ENCODE measurements at places on chromosomes 2 and 18.

- no peak for DNase-seq
These were observed 68.3 kb downstream of the TET3 start for GRCh38 chr2:74052732-74053710.

DNA sequence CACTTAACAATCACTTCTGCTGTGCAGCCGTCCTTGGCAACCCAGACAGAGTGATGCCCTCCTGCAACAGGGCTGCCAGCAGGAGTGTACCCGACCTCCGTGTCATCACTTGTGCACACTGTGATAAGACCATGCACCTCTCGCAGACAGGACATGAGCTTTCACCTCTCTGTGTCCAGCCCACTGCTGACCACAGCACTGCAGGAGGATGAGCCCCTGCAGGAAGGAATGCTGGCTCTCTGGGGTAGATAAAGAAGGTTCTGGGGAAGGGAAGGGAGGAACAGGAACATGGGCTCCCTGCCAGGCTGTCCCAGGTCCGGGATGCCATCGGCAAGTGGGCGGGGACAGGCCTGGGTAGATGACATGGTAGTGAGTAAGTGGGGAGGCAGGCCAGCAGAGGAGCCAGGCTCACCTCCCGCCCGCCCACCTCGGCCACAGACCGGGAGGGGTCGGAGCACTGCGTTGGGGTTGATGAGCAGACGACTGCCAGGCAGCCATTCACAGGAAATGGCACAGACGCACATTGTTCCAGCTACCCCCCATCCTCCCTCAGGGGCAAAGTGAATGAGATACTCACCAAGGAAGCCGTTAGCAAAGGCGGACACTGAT, 18.6 kb upstream of the COL6A3 start:
- no peak for DNase-seq

DNA sequence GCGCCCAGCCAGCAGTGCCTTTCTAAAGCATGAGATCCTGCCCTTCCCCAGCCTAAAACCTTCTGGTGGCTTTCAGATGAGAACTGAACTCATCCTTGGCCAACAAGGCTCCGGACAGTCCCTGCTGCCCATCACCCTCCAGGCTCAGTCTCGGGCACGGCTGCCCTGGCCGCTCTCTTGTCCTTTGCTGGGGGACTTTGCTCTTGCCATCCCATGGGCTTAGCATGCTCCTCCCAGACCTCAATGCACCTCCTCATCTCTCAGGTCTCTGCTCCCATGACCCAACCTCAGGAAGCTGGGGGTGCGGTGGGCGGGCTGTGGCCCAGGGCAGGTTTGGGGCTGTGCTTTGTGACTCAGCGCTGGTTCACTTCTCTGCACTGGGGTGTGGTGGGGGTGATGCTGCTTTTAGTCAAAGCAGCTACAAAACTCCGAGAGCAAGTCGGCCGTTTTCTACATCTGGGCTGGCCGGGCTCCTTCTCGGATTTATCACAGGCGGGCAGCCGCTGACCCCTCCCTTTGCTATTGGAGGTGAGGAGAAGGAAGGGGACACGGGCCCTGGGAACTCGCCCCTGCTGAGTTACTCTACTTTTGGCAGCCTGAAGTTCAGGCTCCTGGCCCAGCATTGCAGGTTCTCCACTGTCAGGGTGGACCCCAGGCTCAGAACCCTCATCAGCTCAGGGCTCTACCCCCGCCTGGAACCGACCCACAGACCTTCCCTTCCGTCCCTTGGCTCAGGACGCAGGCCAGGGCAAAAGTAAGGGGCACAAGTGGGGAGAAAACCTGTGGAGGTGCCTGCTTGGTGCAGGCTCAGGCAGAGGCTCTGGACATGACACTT, 90.6 kb upstream of the TAF1B start:
- DNase-seq: no peak

DNA sequence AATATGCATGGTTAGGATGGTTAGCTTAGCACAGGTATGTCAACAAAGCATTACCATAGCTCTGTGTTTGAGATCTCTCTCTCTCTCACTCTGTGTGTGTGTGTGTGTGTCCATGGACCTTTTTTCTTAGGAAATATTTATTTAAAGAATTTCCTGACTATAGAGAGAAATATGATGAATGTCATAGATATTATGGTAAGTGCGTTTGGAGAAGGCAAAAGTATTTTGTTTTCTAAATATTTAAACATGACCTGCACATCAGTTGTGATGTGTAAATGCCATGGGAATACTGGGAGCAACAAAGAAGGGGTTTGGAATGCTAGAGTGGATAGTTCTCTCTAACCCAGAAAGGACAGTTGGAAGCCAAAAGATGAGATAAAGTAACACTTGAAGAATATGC, 3.9 kb upstream of the TMEM178A start:
- no peak for DNase-seq

GRCh38 chr2:215722986-215723630, 287.2 kb upstream of the FN1 start:
- DNase-seq: no peak

- no peak for DNase-seq
These were observed 8.8 kb downstream of the PLCL1 start for GRCh38 chr2:197813093-197813787.

- DNase-seq: no peak
These were observed 594.8 kb upstream of the ZEB2 start for GRCh38 chr2:145114726-145115125.

- DNase-seq: no peak
These were observed 14.6 kb downstream of the CLASP1 start for GRCh38 chr2:121634354-121635307.

- DNase-seq: no peak
These were observed 203.0 kb downstream of the SETBP1 start for GRCh38 chr18:44883671-44884070.

- no peak for DNase-seq
These were observed 15.5 kb upstream of the ECEL1 start for GRCh38 chr2:232502911-232503808.

DNA sequence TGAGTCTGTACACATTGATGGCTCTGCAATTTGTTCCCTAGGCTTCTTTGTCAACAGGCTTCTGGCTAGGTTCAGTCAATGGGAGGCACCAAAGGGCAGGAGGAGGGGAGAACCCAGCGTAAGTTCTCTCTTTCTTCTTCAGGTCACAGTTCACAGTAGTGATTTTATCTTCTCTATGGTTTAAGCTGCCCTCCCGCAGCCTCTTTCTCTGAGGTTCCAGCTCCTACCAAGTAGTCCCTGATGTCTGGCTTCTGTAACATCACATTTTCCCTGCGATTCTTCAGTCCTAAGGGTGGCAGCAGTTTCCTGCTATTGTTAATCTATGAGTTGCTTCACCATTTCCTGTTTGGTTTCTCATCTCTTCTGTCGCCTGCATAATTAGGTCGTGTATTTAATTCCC, 107.4 kb downstream of the CPO start:
- no peak for DNase-seq

- DNase-seq: no peak
These were observed 9.1 kb downstream of the TWIST2 start for GRCh38 chr2:238856713-238857567.

DNA sequence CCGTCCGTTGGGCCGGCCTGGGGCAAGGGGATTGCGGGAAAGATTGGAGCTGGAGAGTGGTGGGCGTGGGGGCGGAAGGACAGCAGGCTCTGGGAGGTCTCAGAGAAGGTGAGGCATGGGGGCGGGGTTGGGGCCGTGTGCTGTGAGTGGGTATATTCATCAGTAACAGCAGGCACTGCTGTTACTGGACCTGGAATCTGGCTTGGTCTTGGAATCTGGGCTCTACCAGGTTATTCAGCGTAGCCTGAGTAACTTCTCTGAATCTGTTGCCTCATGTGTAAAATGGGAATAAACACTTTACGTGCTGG, 435 bp downstream of the RNF181 start:
- no peak for DNase-seq

GRCh38 chr2:10661846-10662245, 27.9 kb downstream of the NOL10 start:
- DNase-seq: no peak

DNA sequence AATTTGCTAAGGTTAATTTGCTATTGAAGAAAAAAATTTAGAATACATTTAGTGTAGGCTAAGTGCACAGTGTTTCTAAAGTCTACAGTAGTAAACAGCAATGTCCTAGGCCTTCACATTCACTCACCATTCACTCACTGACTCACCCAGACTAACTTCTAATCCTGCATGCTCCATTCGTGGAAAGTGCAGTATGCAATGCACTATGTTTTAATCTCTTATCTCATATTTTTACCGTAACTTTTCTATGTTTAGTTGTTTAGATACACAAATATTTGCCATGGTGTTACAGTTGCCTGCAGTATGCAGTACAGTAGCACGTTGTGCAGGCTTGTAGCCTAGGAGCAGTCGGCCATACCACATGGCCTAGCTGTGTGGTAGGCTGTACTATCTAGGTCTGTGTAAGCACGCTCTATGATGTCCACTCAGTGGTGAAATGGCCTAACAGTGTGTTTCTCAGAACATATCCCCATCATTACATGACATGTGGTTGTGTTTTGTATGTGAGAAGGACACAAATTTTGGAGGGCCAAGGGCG, 18.1 kb upstream of the RFX8 start:
- no peak for DNase-seq

All from NCI-H1436 treated with DMSO at 0.1 percent for 48 hours (cell line).